ENCODE measurements at places on chromosomes 13 and 19. TPM values are rescaled to one million over a fixed set of nuclear protein-coding genes. Genes with fewer than 3 reads are reported as not detected.

The MAP2K7 gene
- 14.2 TPM for total RNA-seq

The SLITRK6 gene
- total RNA-seq: not detected

The SIGLEC8 gene
- not detected for total RNA-seq

The LEUTX gene
- total RNA-seq: 0.74 TPM

The CD33 gene
- 1.4 TPM for total RNA-seq

The ERCC1 gene
- 115 TPM for total RNA-seq

The TNNI3 gene
- 13.5 TPM for total RNA-seq

The ZIC2 gene
- total RNA-seq: 16.8 TPM

The ZNF773 gene
- 3.8 TPM for total RNA-seq

The SYNE4 gene
- total RNA-seq: 0.37 TPM

The SERP2 gene
- not detected for total RNA-seq

DNA sequence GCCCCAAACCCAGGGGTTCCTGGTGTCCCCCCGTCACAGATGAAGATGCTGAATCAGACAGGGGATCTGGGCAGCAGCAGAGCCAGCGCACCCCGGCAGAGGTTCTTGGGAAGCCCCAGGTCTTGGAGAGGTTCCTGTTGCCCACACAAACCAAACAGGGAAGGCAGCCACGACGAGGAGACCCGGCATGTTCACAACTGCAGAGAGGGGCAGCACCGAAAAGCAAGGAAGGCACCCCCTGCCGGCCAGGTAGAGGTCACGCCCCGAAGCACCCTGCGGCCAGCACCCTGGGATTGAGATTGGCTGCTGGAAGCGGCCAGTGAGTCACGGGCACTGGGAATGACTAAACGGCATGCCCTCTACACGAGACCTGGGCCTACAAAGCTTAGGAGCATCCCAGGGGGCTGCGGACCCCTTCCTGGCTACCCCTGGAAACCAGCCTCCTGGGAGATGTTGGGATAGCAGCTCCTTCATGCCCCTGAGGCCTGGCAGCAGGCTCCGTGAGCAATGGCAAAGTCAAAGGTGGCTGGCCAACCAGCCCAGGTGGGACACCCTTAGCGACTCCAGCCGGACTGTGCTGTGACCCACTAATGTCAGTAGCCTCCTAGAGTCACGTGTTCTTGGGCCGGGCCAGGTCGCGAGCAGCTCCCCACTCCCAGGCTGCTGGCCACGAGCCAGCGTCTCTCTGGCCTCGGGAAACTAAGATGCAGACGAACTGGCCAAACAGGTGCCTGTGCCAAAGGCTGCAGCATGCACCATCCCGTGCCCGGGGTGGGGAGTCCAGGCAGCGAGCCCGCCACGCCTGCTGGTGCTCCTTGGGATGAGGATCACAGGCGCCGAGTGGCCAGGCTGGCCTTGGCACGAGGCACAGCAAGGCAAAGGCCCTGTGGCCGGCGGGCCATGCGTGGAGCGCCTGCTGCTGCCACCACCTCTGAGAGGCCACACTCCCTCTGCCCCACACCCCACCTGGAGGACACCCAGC lies 43.2 kb downstream of the MLLT1 start:
- peak; percentile 91 for DNase-seq

- no peak for DNase-seq
Observed at GRCh38 chr19:35533822-35534392, 651 bp downstream of the GAPDHS start.

DNA sequence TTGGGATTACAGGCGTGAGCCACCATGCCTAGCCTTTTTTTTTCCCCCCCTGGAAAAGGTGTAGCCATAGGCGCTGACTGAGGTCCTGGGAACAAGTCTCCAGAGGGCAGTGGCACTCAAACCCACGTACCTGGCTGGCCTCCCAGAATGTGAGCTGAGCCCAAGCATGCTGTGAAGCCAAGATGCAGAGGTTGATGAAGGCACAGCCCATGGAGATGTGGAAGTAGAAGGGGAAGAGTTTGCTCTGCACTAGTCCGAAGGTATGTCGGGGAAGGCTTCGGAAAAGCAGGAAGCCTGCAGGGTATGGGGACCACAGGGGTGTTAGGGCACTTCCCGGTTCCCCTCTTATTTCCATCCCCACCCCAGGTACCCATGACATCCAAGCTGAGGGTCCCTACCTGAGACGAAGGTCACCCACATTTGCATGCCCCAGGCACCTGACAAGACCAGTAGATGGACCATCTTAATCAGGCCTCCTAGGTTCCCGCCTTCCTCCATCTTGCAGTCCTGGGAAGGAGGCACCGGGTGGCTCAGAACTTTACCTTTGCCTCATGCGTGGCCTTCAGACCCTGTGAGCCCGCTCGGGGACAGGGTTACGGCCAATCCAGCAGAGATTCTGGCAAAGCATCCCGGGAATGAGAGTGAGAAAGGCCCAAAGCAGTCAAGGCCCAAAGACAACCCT lies 805 bp downstream of the TMEM205 start:
- DNase-seq: no peak

GRCh38 chr13:25300861-25301346 lies 521 bp upstream of the NUP58 start:
- no peak for DNase-seq

DNA sequence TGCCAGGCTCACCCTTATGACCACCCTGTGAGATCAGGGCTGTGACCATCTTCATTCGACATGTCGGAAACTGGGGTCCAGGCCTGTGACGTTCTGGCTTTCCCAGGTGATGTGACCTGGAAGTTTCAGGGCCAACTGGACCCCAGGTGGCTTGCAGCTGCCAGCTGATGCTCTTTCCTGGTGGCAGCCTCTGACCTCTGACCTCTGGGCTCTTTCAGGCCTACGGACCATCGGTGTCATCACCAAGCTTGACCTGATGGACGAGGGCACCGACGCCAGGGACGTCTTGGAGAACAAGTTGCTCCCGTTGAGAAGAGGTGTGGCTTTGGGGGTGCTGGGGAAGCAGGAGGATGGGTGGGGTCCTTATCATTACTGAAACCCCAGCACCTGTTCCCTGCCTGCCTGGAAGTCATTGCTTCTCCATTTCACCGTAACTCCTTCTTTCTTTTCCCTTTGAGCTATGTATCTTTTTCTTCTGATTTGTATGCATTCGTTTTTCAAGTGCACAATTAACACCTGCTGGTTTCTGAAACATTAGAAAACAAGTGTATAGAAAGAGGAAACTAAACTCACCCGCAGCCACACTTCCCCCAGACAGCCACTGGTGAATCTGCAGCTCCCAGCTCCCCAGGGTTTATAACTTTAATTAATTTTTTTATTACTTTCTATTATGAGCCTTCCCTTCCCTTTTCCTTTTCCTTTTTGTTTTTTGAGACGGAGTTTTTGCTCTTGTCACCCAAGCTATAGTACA lies 58.9 kb downstream of the TMED1 start:
- DNase-seq: no peak

- DNase-seq: no peak
Observed at GRCh38 chr19:55068950-55069864, 6.3 kb upstream of the RDH13 start.

- no peak for DNase-seq
Observed at GRCh38 chr13:109330123-109330522, 456.3 kb downstream of the IRS2 start.

- peak; percentile 73 for DNase-seq
Observed at GRCh38 chr13:83423381-83423780, 458.9 kb downstream of the SLITRK1 start.

GRCh38 chr13:104008541-104009435 lies 942.6 kb upstream of the SLC10A2 start:
- no peak for DNase-seq

DNA sequence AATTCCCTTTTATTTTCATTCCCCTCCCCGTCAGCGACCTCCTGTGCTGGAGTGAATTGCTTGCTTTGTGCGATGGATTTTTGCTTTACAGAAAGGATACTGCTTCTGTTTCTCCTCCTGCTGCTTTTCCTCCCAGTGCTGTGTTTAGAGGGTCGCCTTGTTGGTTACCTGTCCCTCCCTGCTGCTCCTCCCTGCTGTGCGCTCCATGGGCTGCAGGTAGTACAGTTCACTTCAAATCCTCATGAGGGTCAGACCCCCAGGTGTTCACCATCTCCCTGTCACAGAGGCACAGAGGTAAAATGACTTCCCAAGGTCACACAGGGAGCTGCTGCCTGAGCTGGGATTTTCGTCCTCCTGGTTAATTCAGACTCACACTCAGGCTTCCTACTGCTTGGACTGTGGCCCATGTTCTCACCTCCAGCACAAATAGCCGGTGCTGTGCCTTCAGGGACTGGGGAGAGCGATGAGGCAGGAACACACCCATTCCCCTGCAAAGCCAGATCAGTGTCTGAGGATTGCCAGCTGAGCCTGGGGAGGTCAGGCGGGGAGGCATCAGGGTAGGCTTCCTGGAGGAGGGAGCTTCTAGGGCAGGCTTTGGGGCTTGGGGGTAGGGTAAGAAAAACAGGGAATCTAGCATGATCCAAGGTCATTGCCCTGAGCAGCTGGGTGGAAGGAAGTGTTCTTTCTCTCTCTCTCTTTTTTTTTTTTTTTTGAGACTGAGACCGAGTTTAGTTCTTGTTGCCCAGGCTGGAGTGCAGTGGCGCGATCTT lies 14.4 kb downstream of the BICRA start:
- no peak for DNase-seq

DNA sequence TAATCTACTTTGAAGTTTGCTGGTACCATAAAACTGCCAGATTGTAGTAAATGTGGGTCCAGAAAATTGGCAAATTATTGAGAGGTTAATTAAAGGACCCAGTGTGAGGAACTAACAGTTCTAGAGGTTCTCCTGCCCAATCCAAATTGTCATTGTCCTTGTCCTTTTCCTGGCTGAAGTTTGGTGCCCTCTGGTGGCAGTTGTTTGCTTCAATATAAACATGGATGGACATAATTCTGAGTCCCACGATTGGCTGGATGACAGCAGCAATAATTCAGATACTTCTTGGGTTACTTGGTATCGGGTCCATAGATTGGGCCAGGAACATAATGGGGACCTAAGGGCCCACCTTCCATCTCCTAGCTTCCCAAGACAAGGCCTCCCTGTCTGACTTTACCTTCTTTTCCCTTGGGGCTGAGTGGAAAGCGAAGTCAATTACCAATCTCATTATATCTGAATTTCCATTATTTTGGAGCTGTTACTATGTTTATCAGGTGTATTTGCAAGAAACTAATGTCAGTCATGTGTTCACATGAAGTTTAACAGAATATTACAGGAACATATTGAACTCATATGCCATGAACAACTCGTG lies 33.8 kb upstream of the GARRE1 start:
- peak; percentile 77 for DNase-seq

- DNase-seq: peak; percentile 50
Observed at GRCh38 chr13:31930901-31931522, 100.6 kb upstream of the FRY start.

DNA sequence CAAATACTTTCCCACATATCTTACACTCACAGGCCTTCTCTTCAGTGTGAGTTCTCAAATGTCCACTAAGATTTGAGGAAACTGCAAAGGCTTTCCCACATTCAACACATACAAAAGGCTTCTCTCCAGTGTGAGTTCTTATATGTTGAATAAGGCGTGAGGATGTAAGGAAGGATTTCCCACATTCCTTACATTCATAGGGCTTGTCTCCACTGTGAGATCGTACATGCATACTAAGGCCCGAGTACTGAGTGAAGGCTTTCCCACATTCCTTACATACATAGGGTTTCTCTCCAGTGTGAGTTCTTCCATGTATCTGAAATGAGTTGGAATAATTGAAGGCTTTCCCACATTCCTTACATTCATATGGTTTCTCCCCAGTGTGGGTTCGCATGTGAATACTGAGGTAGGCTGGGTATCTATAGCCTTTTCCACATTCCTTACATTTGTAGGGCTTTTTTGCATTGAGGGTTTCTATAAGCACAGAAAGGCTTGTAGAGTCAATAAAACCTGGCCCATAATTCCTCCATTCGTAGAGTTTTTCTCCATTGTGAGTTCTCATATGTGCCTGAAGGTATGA lies 9.6 kb downstream of the ZNF426 start:
- DNase-seq: no peak

- no peak for DNase-seq
Observed at GRCh38 chr13:43629691-43630480, 156.9 kb downstream of the ENOX1 start.

DNA sequence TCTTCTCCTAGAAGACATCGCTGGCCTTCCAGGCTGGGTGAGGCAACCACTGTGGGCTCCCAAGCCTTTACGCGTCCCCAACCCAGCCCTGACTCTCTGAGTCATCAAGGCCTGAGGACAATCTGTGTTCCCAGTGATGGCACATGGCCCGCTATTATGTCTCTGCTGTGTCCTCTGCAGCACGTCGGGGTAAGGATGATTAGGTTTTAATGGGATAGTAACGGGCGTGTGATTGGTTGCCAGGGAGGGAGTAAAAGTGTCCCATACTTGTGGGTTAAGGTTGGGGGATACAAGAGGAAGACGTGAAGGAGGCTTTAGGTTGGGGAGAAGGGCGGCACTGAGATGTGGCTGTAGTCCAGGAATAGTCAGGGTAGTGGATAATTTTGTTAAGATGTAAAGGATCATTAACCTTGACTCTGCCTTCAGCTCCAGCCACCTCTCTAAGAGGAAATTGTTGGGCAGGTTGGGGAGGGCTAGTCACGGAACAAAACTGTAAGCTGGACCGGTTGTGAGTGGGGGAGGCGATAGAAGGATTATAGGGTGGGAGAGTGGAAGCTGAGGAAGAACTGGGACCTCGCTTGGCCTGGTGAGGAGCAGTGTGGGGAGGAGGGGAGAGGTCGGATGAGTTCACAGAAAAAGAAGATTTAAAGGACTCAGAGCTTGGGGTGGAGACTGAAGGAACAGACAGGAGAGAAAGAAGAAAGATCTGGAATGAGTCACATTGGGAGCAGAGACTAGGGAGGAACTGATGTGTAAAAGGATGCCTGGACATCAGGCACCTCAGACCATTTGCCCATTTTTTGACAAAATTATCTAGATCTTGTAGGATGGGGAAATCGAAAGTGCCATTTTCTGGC lies 27.9 kb upstream of the IGFL1 start:
- no peak for DNase-seq

- DNase-seq: no peak
Observed at GRCh38 chr19:44553478-44554171, 24.1 kb upstream of the CEACAM20 start.

DNA sequence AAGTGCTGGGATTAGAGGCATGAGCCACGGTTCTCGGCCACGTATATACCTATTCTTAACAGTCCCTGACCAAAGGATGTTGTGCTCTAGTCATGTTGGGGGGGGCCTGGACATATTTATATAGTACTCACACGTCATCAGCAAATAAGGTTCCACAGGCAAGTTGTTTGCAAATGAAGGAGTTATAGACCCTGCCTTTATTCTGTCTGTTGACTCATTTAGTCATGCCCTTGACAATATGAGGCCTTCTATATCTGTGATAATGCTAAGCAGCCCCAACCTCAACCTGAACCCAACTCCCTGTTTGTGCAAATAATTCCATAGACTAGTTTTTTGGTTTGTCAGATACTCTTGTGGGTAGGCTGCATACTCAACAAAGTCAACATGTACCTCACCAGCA lies 8.9 kb downstream of the ZNF586 start:
- DNase-seq: no peak

- no peak for DNase-seq
Observed at GRCh38 chr19:29563486-29564101, 37.8 kb downstream of the VSTM2B start.
